Neural progenitor cell (in vitro differentiated cells): ENCODE measurements at places on chromosomes 4 and X. TPM values are rescaled to one million over a fixed set of nuclear protein-coding genes. Genes with fewer than 3 reads are reported as not detected.

DNA sequence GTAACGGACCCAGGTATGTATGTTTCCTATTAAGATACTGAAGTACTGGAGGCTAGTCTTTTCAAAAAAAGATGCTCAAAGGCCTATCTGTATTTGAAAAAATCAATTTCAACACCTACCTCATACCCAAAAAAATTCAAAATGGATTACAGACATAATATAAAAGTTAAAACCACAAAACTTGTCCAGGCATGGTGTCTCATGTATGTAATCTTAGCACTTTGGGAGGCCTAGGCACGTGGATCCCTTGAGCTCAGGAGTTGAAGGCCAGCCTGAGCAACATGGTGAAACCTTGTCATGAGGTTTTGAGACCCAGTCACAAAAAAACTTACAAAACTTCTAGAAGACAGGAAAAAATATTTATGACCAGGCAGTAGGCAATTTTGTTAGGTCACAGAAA is 16.7 kb downstream of the RBMX start:
- DNase-seq, result no peak

GRCh38 chr4:6454112-6454910 is 18.1 kb downstream of the PPP2R2C start:
- no peak for DNase-seq

- no peak for DNase-seq
These were observed 32.6 kb downstream of the DOCK11 start for GRCh38 chrX:118528071-118528737.

DNA sequence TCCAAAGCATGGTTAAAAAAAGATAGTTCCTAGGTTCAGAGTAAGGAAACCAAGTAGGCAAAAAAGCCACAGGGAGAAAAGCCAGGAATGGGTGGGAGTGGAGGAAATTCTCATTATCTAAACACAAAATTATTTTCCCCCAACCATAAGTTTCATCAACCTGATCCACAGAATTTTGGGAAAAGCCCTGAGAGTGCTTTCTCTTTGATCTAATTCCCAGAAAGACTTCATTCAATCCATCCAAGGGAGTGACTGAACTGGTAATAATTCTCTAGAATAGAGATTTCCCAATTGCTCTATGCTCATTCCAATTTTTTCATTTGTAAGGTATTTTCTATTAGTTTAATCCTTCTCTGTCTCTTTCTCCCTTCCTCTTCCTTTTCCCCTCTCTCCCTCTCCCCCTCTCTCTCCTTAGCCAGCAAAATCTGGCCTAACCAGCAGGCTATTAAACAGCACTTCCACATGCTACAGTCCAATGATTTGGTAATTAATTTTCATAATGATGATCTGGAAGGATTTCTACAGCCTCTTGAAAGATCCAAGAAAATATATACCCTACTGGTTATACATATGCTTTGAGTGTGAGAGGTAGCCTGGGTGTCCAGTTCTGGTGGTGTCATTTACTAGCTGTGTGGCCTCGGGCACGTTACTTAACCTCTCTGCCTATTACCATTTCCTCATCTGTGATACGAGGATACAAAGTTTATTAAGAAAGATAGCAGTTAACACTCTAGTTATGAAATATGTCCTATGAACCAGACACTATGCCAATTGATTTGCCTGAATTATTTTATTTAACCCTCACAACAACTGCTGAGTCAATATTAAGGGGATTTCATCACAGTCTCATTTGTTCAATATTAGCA is 251.5 kb upstream of the RASGEF1B start:
- DNase-seq, result no peak

DNA sequence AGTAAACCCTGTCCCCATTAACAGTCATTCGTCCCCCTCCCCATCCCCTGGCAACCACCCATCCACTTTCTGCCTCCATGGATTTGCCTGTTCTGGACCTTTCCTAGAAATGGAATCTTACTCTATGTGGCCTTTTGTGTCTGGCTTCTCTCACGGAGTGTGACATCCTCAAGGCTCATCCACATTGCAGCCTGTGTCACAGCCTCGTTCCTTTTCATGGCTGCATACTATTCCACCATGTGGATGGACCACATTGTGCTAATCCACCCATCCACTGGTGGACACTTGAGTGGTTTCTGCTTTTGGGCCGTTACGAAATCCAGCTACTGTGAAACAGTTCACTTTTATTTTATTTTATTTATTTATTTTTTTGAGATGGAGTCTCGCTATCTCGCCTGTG is 8.1 kb upstream of the PPP2R3B start:
- no peak for DNase-seq

- no peak for DNase-seq
These were observed 27.0 kb downstream of the METAP1 start for GRCh38 chr4:99022566-99022965.

DNA sequence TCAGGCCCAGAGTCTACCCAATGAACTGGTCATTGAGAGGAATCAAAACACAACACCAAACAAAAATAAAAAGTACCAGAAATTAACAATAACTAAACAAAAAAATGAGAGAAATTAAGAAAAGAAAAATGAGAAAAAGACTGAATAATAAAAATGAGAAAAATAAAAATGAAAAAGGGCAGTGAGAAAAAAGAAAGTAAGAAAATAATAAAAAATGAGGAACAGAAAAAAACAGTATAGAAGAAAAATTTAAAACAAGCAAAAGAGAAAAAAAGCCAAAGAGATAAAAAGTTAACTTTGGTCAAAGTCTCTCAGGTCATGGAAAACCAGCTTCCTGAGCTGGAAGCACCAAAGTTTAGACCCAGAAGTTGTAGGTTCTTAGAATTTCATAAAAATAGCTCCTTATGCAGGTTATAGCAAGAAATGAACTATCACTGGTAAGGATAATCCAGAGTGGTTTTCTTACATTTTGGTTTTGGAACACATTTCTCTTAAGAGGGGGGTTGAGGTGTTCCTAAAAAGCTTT is 51.0 kb upstream of the WDR17 start:
- DNase-seq, result no peak

DNA sequence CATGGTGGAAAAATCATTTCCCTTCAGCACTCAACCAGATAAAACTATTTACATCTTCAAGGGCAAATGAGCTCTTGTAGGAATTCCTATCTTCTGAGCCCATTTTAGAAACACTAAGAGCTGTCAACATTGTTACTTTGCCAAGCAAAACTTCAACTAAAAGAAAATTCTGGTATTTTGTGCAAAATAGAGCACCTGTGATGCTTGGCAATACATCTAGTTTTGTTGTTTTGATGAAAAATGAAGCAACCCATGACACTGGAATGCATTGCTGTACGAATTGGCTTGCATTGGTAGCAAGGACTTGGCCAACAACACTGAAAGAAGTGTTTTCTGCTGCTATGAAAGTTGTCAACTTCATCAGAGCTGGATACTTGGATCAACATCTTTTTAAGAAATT is 194.4 kb downstream of the COX18 start:
- no peak for DNase-seq

DNA sequence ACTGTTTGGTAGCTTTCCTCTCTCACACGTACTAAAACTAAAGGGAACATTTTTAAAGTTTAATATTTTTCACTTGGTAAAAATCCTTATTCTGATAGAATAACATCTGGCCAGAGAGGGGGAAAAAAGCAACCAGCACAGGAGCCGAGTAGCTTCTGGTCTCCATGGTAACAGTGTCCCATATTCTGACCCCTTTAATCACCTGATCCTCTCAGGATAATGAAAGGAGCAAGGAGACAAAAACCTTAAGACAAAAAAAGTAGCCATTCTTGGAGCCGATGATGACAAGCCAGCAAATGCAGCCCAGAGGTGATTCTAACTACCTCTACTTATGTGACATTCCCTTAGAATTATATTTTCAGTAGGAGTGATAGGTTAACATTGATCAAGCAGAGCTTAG is 126.6 kb downstream of the SLC39A8 start:
- peak; percentile 52 for DNase-seq

DNA sequence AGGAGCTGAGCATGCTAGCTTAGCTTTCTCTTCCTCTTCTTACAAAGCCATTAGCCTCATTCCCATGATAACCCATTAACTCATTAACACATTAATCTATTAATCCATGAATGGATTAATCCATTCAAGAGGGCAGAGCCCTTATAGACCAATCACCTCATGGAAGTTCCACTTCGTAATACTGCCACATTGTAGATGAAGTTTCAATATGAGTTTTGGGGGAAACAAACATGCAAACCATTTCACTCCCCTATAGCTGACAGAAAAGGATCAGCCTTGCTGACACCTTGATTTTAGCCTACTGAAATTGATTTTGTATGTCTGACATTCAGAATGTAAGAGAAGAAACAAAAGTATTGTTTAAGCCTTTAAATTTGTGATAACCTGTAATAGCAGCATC is 251.8 kb upstream of the GALNTL6 start:
- no peak for DNase-seq

DNA sequence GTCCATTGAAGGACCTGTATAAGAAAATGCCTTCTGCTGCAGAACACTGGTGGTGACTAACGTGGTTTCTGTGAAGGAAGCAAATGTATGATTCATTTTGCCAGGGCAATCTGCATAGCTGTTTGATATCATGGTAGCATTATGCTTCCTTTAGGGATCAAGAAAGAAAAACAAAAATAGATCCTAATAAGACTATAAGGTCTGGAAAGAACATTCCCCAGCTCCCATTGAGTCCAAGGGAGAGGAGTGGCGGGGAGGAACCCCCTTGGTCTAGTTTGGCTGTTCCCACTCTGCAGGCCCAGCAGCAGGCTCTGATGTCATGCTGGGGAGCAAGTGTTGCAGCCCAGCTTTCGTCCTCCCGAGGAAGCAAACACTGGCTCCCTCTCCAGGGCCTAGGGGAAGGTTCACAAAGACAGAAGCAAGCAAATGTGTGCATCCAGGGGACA is 154.5 kb upstream of the GALNT7 start:
- peak; percentile 83 for DNase-seq

DNA sequence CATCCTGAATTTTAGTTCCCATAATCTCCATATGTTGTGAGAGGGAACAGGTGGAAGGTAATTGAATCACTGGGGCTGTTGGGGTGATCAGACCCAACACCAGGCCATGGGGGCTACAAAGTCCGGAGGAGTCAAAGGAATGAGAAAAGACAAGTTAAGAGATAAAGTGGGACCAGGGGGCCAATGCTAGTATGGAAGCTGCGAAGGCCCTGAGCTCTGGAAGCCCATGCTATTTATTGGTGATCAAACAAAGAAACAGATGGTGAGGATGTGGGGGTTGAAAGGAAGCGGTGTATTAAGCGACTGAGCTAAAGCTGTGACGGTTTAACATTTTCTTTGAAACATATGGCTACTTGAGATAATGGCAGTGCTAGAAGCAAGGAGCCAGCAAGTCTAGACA is 132.8 kb downstream of the PDGFC start:
- peak; percentile 5 for DNase-seq

GRCh38 chrX:24150898-24151297 is 1.4 kb downstream of the ZFX start:
- DNase-seq, result no peak

DNA sequence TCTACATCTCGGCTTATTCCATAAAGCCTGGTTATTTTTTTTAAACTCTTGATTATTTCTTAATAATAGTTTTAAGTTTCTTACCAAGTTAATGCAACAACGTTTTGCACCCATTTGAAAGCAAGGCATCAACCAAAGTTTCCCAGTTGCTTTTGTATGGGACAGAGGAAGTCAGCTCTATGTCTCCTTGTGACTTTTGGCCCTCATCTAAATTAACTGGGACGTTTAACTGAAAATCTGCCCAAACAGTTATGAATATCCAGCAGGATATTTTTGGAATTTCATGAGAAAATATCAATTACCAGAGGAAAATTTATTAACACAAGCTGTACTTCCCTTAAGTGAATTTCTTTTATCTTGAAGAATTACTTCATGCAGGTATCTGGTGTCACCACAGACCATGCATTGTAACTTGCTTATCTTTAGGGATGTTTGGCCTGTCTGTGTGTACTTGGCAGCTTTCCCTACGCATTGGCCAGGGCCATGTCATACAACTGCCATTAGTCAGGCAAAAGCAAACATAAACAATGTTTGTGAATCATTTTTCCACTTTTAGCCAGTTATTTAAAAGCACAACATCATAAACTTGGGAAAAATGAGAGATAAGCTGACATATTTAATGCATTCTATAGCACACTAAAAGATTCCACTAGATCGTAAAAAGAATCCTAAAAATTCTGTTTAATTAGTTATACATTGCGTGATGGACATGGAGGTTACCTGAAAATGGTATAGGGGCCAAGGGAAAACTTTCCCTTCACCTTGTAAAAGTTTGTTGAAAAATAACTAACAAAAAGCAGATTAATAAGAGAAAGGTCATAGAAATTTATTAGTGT is 101.4 kb upstream of the PDE5A start:
- no peak for DNase-seq

GRCh38 chr4:145182222-145182621 is 1.8 kb upstream of the OTUD4 start:
- DNase-seq, result no peak

DNA sequence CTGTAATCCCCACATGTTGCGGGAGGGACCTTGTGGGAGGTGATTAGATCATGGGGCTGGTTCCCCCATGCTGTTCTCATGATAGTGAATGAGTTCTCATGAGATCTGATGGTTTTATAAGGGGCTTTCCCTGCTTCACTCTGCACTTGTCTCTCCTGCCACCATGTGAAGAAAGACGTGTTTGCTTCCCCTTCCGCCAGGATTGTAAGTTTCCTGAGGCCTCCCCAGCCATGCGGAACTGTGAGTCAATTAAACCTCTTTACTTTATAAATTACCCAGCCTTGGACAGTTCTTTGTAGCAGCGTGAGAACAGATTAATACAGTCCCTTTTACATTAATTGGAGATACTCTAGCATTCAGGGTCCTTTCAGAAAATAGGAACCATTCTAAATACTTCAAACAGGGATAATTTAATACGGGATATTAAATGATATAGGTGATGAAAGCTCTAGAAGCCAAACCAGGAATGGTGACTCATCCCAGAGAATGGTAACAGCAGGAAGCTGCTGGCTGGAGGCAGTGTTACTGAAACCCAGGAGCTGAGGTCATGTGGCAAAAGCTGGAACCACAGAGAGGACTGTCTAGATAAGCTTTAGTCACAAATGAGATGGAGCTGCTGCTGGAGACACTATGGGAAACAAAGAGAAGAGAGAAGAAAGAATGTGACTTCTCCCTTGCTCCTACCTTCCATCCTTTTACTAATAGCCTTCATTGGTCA is 57.3 kb downstream of the GSTCD start:
- DNase-seq, result no peak

DNA sequence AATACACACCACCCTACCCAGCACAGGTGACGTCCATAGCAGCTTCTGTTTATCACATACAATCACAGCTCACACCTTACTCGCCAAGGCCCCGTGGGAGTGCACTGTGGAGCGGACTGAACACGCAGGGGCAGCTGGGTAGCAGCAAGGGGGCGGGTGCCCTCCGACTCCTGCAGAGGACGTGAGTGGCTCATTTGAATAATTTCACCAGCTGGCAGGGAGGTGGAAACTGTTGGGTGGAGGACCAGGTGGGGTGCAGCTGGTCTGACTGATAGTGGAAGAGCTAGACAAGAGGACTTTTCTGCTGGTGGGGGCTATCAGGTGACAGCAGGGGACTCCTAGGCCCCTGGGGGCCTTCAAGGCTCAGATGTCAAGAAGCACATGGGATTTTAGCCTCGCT is 16.3 kb downstream of the MAN2B2 start:
- DNase-seq, result no peak

Gene CT45A5
- total RNA-seq, result not detected in 2 replicates

Gene STPG2
- total RNA-seq, result 0.06 and 0.99 TPM in 2 replicates

Gene NXF2
- 0.12 and 0.22 TPM in 2 replicates for total RNA-seq

Gene GABRG1
- total RNA-seq, result not detected in 2 replicates

Gene ADAMTS3
- 2.0 and 2.1 TPM in 2 replicates for total RNA-seq
